Inflammatory macrophage treated with lipopolysaccharide for 1 hour (primary cell): ENCODE measurements at places on chromosomes 7 and 10.
A peak's percentile ranks its signal among the peaks of the same experiment; 100 is the strongest.

DNA sequence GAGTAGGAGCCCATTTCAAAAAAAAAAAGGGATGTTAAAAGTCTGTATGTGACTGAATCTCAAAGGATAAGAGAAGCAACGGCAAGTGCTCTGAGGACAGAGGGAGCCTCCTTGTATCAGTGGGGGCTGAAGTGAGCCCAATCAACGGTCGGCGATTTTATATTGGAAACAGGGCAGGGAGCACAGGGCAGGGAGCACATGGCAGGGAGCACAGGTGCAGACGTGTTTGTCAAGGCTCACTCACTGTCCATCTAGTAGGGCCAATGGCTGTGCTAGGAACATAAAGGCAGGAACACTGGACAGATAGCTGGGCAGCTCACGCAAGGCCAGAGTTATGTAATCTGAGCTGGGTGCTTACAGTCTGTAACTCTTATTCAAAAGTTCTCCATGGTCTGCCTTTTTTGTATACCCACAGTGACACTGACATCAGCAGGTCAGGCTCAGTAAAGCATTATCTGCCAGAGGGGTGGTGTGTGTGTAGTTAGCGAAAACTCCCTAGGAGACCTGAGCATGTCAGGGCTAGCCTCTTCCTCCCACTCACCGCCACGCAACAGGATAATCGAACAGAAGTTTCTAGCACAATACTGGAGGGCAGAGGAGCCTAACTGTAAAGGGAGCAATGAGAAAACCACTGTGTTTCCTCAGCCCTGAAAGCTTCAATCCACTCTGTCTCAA lies 15.4 kb downstream of the AKR1B1 start:
- no peak for DNase-seq

DNA sequence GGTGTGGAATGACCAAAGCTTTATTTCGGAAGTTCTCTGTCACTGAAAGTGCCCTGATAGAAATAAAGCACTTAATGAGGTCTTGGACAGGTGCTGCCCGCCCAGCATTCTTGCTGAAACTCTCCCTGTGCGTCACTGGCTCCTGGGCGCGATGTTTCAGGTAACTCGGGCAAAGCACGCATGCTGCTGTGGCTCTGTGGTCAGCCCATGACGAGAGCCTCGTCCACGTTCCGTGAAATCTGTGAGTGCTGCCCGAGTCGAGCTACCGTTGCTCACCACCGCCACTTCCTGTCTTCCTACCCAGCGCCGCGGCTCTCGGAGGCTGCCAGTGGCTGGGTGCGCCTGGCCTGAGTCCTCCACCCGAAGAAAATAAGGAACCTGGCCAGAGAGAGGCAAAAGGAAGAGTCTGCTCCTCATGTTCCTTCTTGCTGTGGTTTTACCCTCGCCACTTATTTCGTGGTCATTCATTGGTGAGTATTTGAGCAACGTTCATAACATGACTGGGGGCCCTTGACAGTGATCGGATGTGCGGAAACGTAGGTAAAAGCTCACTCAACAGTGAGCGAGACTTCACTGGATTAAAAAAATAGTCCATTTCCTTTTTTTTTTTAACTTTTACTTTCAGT lies 95.5 kb downstream of the MAP3K8 start:
- peak; percentile 88 for DNase-seq

DNA sequence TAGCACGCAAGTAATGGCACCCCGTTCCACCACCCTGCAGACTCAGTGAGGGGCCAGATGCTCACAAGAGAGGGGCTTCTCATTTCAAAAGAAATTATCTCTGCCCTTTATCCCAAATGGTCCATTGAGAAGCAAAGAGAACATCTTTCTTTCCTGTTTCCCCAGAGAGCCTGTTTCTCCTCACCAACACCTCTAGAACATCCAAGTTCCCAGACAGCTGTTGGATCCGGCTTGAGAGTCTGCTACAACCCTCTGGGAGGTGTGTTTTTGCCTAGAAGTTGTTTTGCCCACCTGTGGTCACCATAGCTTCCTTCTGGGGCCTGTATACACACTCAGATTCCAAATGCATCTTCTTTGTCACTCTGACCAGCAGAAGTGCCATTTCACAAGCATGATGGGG lies 637.4 kb downstream of the LRMDA start:
- no peak for DNase-seq

DNA sequence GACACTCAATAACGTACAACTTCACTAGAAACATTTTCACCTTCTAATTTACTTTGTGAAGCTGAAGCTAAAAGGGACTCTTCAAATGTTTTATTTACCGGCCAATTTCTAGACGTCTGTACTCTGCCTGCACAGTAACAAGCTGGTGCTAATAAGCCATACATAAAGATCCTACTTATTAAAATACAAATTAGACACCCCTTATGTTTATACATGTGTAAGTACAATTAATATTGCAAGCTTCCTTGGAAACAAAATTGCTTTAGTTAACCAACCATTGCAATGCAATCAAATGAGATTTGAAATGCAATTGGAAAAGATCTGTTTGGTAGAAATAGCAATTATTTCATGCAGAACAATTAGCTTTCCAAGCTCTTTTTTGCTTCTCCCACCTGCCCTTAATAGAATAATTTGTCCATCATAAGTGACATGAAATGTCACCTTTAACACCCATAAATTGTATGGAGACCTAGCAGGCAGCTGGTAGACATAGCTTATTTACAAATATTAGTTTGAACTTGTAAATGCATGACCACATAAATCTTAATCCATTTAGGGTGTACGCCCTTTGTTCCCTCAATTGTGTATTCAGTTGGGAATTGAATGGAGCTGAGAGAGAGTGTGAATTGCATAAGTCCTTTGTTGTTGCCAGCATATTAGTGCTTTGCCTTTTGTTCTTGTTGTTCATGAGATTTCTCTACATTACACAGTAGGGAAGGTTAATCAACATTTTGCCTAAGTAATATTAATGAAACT lies 277.1 kb downstream of the CACNA2D1 start:
- no peak for DNase-seq

- no peak for DNase-seq
Observed at GRCh38 chr7:55129541-55130394, 111.0 kb downstream of the EGFR start.

DNA sequence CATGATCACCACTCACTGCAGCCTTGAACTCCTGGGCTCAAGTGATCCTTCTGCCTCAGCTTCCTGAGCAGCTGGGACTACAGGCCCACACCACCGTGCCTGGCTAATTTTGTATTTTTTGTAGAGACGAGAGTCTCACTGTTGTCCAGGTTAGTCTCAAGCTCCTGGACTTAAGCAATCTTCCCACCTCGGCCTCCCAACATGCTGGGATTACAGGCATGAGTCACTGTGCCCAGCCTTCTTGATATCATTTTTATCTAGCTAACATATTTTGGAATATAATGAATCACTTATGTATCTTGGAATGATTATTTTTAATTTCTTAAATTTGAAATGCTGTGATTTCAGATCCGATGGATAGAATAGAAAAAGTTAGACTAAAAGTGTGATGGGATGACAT lies 18.4 kb downstream of the ARL4A start:
- no peak for DNase-seq

- no peak for DNase-seq
Observed at GRCh38 chr7:46218461-46219200, 297.6 kb upstream of the IGFBP3 start.
